ENCODE measurements at places on chromosomes 13 and 19.

GRCh38 chr13:87677043-87677495, 5.9 kb downstream of the SLITRK5 start:
- no peak for DNase-seq

DNA sequence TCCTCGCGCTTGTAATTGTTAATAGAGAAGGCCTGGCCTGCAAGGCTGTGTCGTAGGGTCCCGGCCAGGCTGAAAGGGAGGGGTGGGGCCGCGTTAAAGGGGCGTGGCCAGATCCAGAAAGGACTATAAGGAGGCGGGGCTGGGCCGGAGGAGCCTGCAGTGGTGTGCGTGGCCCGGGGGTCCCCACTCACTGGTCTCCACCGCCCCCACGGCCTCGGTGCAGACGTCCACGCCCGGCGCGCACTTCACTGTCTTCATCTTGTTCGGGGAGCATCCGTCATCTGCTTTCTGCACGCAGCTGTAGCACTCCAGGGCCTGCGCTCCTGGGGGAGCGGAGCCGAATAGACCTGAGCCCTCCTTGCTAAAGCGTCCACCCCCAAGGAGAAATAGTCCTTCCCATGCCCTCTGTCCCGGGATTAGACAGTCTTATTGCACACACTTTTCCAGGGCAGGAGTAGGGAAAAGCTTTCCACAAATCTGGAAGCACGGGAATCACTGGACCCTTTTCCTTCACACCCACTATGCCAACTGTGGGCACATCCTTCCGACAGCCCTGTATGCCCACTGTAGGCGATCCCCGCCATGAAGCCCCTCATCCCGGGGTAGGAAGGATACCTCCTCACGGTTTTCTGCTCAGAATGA, 1.2 kb downstream of the LYPD3 start:
- no peak for DNase-seq

DNA sequence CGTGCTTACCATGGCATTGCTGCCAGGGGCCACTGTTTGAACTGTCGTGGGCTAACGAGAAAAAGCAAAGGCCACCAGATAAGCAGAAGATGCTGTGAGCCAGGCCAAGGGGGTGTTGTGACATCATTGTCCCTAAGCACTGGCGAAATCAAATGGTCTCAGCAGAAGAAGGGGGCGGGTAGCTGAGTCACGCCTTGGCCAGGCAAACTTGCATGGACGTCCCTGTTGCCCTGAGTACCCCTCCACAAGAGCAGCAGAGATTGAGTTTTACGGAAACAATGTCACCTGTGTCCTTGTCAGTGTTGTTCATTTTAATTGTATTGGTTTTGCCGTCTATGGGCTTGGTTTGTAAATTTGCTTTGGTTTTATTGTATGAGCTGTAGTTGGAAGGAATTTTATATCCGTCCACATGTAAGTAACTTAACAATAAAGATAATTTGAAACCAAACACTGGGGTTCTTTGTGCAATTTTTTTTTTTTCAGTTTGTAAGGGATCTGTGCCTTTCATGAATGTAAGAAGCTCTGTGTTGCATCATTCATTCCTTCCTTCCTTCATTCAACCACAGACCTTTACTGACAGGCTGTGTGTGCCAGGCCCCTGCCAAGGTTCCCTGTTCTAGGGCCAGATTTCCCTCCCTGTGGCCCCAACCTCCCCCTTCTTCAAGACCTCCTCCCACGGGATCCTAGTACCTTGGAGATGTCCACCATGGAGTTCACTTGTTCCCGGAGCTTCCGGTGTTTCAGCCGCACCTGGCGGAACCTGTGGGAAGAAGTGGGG, 12.3 kb downstream of the KCNN4 start:
- DNase-seq = no peak

GRCh38 chr19:19568802-19569756, 31.0 kb downstream of the CILP2 start:
- DNase-seq = no peak

DNA sequence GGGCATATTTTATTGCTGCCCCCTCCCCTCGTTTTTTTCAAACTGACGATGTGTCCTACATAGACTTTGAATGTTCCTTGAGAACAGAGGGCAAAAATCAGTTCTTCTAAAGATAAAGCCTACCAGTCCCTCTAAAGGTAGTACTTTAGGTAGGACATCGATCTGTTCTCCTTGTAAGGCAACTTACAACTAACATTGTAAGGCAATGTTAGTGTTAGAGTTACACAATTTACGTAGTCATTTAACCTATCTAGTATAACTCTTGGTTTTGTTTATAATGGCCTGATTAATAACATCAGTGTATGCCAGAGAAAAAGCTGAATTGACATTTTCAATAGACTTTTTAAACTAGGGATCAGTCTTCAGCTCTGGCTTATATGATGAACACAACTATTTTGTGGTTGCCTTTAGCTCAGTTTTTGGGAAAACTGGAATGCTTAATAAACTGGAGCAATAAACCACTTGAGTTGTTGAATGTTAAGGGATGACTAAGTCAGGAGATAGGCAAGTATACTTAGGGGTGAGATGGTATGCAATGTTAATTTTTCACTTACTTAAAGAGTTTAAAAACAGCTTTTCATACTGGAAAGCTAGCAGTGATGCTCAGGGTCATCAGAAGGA, 2.2 kb downstream of the NDFIP2 start:
- DNase-seq = no peak

GRCh38 chr13:36736119-36736726, 62.4 kb downstream of the SERTM1 start:
- no peak for DNase-seq

DNA sequence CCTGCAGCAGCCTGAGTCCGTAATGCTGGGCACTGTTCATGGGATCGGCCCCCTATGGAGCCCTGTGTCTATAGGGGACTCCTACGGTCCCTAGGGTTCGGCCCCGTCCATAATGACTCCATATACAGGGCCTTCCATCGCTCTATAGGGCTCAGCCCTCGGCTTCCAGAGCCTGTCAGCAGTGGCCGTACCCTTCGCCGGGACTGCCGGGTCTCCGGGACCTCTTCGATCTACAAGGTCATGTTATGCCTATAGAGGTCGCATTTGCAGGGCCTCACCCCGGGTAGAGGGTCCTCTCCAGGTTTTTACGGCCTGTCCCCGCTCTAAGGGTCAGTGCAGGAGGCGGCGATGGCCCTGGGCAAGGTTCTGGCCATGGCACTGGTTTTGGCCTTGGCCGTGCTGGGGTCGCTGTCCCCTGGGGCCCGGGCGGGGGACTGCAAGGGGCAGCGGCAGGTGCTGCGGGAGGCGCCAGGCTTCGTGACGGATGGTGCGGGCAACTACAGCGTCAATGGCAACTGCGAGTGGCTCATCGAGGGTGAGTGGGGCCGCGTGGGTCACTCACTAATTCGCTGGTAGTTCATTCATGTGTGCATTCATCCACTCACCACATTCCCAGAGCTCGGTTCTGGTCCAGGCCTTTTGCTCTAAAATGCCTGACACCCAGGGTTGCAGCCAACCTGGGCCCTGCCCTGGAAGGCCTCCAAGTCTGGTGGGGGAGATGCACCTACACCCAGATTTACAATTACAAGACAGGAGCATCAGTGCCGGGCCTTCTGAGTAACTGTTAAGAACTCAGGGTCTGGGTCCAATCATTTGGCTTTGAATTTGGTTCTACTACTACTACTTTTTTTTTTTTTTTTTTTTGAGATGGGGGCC, 699 bp downstream of the MEGF8 start:
- no peak for DNase-seq

GRCh38 chr13:71828117-71828516, 38.9 kb downstream of the DACH1 start:
- no peak for DNase-seq

DNA sequence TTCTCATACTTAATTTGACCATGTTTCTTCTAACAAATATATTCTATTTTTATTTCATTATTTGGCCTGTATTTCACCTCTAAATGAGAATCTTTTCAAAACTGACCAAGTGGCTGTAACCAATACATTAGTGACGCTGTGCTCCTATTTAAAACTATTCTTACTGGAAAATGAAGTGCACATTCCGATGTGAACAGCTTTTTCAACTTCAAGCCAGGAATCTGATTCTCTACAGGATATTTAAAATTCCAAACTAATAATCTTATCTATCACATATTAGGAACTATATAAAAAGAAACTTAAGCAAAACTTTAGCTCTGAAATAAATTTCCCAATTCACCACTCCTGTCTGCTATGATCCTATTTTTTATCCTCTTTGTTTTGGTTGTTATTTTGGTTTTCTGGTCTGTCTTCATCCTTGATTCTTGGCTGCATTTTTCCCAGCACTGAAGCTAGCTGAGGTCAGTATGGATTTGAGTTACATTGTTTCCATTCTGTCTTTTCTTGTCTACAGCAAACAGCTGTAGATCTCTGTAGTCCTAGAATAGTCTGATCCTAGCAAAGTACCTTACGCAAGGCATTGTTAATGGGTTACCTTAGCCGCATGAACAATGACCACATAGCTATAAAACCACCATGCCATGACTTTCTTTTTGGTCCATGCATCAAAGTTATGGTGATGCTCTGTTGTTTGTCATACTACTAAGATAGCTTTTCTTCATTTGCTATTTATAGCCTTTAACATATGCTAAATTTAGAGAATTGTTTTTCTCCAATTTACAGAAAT, 748.6 kb upstream of the SPRY2 start:
- no peak for DNase-seq

GRCh38 chr13:71005919-71006318, 861.1 kb downstream of the DACH1 start:
- no peak for DNase-seq

- no peak for DNase-seq
Measured at GRCh38 chr19:40682431-40682964, 8.0 kb downstream of the NUMBL start.

GRCh38 chr19:28468701-28469459, 744.1 kb downstream of the UQCRFS1 start:
- DNase-seq = no peak

DNA sequence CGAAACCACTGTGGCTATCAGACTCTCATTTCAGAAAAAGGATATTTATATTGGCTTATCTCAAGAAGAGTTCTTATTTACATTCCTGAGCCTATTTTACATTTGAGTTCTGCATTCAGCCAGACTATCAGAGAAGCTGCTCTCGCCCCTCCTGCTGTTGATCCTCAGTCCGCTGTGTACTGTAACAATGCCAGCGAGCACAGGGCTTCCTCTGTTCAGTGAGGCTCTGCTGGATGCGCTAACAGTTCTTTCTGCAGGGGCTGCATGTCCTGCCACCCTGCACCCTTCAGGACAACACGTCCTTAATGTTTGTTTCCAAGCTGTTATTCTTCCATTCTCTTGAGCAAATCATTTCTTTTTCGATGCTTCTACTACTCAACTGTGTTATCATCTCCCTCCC, 463.7 kb upstream of the SGCG start:
- DNase-seq = no peak

DNA sequence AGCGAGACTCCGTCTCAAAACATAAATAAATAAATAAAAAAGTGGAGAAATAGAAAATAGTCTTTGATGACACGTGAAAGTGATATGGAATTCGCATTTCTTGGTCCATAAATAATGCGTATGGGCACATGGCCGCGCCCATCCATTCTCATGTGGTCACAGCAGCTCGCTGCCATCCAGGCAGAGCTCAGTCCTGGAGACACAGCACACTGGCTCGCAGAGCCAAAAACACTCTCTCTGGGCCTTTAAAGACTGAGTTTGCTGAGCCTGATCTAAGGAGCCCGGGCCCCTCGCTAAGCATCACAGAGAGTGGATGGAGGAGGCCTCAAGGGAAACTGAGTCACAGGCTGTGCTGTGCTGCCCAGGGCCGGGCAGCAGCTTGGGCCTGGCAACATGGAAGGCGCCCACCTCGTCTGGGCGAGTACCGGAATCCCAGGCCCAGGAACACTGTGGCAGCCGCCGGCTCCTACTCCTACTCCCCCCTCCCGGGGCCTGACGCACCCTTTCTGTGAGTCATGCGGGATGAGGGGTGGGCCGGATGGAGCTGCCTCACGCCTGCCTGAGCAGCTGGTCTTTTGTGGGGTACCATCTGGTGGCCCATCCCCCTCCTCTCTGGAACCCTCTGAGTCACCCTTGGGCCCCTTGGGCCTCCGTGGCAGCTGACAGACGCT, 28.9 kb upstream of the CACTIN start:
- DNase-seq = no peak

GRCh38 chr13:46101484-46102254, 3.2 kb downstream of the CPB2 start:
- DNase-seq = no peak

DNA sequence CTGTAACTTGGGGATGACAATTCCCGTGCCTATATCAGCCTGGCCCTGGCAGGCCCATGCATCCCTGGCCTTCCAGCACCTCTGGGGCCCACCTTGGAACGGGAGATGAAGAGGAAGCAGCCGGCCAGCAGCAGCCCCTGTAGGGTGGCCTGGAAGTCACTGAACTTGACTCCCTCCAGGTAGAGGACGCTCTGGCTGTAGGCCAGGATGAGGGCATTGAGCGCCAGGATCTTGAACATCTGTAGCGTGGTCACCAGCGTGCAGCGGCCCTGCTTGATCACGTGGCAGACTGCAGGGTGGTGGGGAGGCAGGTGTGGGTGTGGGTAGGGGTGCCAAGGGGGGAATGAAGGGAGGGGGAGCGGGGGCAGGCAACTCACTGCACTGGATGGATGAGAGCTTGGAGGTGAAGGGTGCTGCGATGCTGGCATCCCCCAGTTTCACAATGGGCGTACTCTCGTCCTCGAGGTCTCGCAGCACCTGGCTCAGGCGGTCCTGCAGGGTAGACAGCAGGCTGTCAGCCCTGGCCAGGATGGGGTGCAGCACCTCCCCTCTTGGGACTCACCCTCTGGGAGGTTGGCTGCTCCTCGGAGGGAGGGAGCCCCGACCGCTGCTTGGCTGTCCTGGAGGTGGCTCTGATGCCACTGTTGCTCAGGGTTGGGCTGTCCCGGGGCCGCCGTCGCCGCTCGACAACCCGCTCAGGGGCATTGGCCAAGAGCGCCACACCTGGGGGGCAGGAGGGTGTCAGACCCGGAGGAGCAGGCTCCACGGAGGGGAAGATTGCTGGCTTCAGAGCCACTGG, 3.8 kb upstream of the GMIP start:
- DNase-seq = no peak

- no peak for DNase-seq
Measured at GRCh38 chr13:44030615-44031014, 150.9 kb downstream of the LACC1 start.

- no peak for DNase-seq
Measured at GRCh38 chr19:15452111-15453047, 2.6 kb upstream of the WIZ start.

GRCh38 chr13:81745391-81745790, 1404.5 kb upstream of the SPRY2 start:
- no peak for DNase-seq

DNA sequence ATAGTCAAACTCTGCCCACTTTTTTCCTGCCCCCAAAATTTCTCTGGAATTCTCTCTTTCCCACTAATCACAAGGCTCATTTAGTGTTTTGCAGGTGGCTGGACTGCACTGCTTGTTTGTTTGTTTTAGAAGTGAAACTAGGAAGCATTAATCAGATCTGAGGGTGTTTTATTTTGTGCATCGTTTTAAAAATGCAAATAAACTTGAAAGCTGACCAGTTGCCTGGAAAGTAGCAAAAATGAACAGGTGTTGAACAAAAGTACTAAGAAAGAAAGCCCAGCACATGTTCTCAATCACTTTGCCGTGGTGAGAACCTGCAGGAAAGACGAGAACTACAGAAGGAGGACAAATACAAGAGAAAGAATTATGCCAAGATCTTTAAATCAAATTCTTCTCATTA, 365.5 kb downstream of the PCDH9 start:
- DNase-seq = no peak

Data from stimulated activated CD8-positive, alpha-beta memory T cell treated with anti-CD3 and anti-CD28 coated beads, Interleukin-15, amount 100 ng/mL, for 4 hours (primary cell).